ENCODE measurements at places on chromosomes 5 and 9.

DNA sequence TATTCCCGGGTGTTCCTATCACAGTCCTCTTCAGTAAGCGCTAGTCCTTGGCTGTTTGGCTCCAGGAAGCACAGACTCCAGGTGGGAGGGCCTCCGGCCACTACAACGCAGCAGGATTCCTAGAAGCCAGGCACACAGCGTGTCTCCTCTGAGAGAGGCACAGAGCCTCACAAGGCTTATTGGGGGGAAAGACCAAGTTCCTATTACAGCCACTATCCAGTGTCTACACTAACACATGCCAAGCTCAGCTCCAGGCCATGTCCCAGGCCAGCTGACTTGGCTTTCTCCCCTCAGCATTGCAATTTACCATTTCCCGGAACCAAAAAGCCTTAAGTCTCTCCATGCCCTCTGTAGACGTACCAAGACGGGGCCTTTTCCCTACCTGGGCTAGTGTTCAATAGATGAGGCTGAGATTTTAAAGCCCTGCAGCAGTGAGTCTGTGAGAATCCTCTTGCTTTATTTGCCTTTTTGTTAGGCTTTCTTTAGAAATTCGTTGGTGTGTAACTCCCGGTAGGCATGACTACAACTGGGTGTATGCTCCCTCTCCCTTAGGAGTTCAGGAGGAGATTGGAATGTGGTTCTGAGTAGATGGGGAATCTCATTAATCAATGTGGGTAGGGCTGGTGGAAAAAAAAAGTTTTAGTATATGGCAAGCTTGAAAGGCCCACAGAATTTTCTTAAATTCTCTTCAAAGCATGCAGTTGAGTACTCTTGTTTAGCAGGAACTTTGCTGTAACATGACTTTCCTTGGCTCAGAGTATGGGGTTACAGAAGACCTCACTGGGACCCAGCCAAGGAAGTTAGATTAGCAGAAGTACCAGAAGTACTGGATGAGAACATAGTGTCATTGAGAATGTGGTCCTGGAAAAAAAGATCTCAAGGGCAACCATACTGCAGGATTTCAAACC is 84.3 kb upstream of the SLC1A3 start:
- no peak for DNase-seq

DNA sequence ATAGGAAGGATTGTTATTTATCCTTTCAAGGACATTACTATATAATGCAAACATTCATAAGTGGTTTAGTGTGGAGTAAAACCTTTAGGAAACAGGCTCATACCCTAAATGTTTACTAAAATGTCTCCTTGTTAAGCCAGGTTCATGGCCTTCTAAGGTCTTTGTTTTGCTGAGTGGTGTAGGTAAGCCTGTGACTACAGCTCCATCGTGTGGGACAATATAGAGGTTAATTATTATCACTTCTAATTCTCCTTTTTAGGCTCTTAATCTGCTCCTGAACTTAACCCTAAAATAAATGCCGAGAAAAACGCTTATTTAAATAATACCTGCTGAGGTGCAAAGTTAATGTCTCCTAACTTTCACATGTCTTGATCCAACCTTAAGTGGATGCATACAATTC is 43.8 kb downstream of the SPINK5 start:
- no peak for DNase-seq

GRCh38 chr5:57695179-57695578 is 212.6 kb upstream of the ACTBL2 start:
- DNase-seq, result no peak

GRCh38 chr5:150484964-150485692 is 22.8 kb upstream of the NDST1 start:
- no peak for DNase-seq

DNA sequence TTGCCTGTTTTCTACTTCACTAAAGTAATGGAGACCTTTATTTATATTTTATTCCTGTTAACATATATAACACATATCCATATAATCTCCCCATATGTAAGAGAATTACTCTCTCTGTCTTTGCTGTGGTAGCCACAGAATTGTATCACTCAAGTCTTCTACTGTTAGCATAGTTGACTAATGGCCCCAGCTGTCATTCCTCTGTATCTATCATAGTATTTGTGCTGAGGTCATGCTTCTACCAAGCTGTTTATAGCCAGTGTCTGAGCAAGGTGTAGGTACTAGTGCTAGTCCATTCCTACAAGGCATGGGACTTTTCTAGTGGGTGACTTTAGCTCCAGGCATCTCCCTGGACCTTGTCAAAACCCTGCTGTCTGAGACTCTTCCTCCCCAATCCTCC is 244.1 kb downstream of the KIAA0825 start:
- DNase-seq, result no peak

GRCh38 chr5:122719991-122720746 is 54.7 kb upstream of the SNX2 start:
- no peak for DNase-seq

DNA sequence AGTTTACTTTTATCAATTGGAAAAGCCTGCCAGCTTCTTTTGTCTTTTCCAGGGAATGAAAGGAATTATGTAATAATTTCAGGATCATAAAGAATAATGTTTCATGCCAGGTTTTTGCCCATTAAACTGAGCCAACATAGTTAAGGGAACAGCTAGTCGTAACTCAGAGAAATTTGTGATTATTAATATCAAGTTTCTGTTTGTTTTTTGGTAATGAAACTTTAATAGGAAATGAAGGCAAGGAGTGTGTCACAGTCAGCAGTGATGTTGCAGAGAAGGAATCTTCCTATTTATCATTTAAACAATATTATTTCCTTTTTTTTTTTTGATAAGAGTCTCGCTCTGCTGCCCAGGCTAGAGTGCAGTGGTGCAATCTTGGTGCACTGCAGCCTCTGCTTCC is 10.7 kb downstream of the NFIL3 start:
- no peak for DNase-seq

DNA sequence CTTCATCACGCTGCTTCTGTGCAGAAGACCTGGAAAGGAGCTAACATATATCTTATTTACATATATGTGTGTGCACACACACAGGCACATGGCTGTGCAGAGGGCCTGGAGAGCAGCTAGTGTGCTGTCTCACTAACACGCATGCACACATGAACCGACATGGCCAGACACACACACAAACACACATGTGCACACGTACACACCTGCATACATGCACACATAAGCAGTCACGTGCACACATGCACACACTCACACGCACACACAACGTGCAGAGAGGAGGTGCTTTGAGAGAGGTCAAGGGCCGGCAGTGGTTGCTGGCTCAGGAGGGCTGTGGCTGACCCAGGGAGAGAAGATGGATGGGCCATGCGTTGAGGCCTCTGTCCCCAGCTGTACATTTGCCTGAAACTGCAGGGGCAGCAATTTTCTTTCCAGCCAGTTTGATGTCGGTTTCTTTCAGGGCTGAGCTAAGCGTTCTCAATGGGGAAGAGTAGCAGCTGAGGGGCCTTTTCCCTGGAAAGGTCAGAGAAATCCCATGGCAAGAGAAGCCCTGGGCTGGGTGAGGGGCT is 66.7 kb downstream of the OLFM1 start:
- no peak for DNase-seq

- DNase-seq, result no peak
These were observed 9.6 kb downstream of the PALM2AKAP2 start for GRCh38 chr9:109789556-109789955.

- no peak for DNase-seq
These were observed 118.0 kb downstream of the EGFLAM start for GRCh38 chr5:38376404-38376803.

- no peak for DNase-seq
These were observed 51.1 kb downstream of the FNIP1 start for GRCh38 chr5:131745703-131746102.

GRCh38 chr5:58505502-58505901 is 14.3 kb downstream of the GAPT start:
- no peak for DNase-seq

DNA sequence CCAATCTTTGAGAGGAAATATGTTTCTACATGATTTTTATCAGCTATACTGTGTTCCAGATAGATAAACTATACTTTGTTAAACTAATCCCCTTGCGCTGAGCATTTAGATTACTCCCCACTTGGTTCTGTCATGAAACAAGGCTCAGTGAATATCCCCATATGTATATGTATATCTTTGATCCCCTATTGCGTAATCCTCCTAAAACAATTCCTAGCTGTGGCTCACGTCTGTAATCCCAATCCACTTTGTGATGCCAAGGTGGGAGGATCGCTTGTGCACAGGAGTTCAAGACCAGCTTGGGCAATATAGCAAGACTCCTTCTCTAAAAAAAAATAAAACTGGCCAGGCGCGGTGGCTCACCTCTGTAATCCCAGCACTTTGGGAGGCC is 2.7 kb downstream of the PHYHD1 start:
- no peak for DNase-seq

DNA sequence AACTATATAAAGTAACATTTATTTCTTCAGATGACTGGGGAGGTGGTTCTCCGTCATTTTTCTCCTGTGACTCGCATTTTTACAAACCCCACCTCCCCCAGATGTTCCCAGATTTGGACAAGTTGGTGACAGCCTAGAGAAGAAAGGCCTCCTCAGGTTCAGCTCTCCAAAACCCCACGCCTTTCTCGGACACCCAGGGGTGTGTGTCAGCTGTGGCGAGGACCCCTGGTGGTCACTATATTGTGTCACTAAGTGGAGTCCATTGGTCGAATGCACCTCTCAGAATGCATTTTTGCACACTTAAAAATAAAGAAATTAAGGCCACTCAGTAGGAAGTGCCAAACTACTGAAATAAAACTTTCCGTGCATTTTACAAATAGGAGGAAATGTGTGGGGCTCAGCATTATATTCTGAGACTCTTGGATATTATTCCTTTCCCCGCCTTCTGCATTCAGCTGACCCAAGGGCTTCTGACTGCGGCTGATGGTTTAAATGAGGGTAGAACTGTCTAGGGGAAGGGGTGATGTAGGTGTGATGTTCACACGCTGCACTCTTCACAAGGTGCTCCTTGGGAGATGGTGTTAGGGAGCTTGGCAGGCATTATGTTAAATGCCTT is 47.6 kb downstream of the ACO1 start:
- no peak for DNase-seq

- no peak for DNase-seq
These were observed 241.4 kb downstream of the FSTL4 start for GRCh38 chr5:133370904-133371303.

GRCh38 chr5:22514231-22514630 is 338.9 kb downstream of the CDH12 start:
- DNase-seq, result no peak

DNA sequence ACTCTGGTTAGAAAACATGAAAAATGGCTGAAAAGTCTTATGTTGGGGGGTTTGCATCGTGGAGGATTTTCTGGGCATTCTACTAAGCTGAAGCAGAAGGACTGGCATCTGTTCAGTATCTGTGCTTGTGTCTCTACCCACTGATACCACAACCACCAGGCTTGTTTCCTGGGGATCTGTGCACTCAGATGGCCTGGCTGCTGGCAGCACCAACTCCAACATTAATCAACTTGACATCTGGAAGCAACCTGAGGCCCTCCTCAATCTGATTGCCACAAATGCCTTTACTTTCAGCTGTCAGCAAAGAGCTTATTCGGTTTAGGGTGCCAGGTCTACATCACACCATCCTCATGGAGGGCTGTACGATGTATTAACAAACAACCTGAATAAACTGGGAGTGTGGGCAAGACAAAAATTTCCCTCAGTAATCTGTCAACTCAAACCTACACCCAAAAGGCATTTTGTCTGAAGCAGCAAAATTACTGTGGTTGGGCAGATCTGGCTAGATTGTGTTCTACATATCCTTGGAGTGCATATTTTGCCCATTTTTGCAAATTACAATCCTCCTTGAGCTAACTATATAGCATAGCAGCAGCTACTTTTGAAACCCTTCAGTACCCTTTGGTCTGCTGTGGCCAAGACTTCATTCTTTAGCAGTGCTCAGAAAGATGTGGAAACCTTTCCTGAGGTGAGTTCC is 74.6 kb downstream of the FOXD1 start:
- DNase-seq, result no peak

GRCh38 chr5:6632324-6632887 is 438 bp downstream of the NSUN2 start:
- DNase-seq, result peak; percentile 35

DNA sequence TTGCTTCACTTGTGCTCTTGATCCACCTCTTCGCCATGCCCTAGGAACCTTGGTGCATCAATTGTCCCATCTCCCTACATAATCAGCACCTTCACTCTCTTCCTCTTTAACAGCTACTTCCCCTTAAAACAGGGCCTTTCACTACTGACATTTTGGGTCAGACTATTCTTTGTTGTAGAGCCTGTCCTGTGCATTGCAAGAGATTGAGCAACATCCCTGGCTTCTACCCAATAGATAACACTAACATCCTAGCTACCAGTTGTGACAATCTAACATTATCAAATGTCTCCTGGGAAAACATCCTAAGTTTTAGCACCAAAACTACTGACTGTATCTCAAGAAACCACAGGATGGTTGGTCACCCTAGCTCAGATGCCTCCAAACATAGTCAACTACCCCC is 854.3 kb upstream of the DMAC1 start:
- no peak for DNase-seq

DNA sequence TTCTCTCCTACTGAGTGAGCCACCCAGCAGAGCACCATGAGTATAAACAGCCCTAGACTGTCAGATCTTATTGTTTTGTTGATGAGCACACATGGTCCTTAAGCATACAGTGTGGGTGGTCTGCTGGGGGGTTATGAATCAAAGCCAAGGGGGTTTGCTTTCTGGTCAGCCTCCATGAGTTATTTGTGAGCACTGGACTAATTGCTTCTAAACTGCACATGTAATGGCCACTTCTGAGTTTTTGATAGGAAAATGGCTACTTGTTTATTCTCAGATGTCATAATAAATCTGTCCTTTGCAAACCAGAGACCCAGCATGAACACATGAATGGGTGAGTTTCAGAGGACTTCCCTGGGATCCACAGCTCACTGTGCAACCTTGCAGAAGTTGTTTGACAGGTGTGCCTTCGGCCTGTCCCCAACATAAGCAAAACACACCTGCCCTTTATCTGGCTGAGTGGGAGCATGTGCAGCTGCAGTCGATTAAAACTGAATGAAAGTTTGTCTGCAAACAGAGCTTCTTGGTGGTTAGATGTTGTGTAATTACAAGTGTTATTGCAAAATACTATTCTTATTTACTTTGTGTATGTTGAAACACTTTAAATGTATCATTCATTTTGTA is 35.9 kb downstream of the MAMDC2 start:
- DNase-seq, result peak; percentile 97

DNA sequence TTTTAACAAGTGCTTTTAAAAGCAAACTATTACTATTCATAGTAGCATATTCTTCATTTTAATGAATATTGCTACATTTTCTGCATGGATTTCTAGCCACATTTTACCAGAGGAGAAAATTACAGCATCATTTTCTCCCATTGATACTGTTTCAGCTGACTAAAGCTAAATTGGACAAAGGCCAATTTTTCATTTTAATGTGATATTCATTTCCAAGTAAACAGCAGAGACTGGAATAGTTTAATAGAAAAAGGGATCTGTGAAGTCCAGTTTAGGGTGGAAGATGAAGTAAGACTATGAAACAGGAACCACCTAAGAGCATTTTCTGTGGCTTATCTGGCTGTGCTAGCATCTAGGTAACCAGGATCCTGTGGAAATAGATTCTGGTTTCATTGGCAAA is 128.1 kb downstream of the GIN1 start:
- no peak for DNase-seq

- no peak for DNase-seq
These were observed 6.6 kb upstream of the ARSI start for GRCh38 chr5:150309101-150309885.

- no peak for DNase-seq
These were observed 225.7 kb downstream of the ARL15 start for GRCh38 chr5:54084696-54085095.

GRCh38 chr9:112124156-112124555 is 50.9 kb downstream of the SUSD1 start:
- DNase-seq, result peak; percentile 60
